ENCODE measurements at places on chromosomes 7 and 10.

DNA sequence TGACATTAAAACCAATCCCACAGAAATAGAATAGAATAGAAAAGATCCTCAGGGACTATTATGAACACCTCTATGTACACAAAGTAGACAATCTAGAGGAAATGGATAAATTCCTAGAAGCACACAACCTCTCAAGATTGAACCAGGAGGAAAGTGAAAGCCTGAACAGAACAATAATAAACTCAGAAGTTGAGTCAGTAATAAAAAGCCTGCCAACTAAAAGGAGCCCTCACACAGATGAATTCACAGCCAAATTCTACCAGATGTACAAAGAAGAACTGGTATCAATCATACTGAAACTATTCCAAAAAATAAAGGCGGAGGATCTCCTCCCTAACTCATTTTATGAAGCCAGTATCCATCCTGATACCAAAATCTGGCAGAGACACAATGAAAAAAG, 220.3 kb upstream of the HPS1 start:
- no peak for DNase-seq

- DNase-seq: no peak
Measured at GRCh38 chr10:127912607-127913367, 5.9 kb downstream of the PTPRE start.

DNA sequence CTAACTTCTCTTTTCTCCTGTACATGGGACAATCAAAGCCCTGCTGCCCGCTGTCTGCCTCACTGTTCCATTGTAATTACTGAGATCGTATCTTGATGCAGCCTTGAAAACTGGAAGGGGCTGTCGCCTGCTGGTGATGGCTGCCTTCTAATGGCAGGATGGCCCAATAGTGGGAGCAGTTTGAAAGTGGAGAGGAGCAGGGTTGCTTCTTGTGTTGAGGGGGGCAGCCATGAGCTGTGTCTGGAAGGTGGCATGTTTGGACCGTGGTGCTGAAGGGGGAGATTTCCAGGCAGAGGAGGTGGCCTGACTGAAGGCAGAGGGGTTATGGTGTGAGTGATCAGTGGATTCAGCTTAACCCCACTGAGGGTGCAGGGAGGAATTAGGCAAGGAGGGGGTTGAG, 8.1 kb downstream of the WDFY4 start:
- DNase-seq: no peak

GRCh38 chr7:150944066-150945042, 33.8 kb downstream of the KCNH2 start:
- DNase-seq: no peak

GRCh38 chr10:89165923-89166322, 41.2 kb downstream of the CH25H start:
- DNase-seq: no peak

DNA sequence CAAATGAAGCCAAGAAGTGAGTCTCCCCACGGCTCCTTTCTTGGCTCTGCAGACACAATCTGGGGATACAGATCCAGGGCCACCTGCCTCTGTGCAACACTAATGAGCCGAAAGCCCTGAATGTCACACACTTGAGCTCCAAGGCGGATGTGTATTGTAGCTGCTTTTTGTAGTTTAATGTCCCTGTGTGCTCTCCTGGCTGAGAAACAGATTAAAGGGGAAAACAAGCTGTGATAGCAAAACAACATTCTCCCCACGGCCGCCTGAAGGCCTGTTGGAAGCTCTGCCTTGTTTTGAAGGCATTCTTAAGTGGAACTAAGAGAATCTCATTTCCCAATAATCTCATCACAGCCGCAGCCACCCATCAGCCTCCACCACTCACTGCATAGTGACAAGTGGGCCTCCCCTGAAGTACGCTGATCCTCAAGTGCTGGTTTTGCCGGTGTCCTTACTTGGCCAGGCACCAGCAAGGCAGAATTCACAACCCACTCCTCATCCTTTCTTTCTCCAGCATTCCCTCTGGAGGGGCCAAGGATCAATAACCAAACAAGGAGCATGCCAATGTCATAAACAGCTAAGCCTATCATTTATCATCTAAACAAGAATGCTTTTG, 44.4 kb upstream of the AMPH start:
- DNase-seq: no peak

DNA sequence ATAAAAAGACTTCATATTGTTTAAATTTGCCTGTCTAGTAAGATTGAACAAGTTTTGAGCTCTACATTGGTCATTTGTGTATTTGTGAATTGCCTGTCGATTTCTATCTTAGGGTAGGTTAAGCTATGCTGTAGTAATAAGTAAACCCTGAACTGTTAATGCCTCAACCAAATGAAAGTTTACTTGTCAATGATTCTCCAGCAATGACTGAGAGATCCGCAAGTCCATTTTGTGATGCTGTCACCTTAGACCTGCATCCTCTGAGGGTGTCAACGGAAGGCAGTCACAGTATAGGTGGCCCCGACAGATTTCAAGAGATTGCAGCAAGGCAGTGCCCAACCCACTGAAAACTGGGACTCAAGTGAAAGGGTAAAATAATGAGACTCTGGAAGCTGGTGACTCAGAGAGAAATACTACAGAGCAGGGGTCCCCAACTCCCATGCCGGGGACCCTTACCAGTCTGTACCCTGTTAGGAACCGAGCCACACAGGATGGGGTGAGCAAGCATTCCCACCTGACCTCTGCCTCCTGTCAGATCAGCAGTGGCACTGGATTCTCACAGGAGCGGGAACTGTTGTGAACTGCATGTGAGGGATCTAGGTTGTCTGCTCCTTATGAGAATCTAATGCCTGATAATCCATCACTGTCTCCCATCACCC, 10.8 kb upstream of the PHYH start:
- no peak for DNase-seq

DNA sequence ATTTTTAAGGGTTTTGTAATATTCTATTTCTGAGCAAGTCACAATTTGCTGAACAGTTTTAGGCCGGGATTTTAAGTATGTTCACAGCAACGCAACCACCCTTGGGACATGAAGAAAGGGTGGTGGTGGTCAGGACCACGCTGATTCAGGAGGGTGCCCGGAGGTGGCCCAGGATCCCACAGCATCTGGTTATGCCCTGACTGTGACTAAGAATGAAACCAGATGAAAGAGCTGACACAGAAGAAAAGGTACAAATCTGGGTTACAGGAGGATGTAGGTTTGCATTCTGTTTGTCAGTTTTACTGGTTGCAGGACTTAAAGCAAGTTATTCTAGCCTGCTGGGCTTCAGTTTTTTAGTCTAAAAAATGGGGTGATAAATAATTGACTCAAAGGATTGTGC, 279.7 kb downstream of the CCSER2 start:
- DNase-seq: no peak

DNA sequence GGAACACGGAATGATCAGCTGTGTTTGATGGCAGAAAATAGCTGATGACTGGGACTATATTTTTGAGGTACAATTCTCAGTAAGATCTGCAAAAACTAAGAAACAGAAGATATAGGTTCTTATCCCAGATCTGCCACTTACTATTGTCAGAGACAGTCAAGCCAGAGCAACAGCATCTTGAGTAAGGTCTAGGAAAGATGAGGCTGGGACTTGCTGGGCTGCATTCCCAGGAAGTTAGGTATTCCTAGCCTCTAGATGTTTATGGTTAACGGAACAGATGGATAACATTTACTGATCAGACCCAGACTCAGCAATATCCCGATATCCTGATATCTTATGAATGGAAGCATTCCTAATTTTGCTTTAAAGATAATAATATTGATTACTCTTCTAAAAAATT, 68.7 kb upstream of the DNAJB12 start:
- DNase-seq: no peak
